ENCODE measurements at places on chromosomes 1 and 21.

DNA sequence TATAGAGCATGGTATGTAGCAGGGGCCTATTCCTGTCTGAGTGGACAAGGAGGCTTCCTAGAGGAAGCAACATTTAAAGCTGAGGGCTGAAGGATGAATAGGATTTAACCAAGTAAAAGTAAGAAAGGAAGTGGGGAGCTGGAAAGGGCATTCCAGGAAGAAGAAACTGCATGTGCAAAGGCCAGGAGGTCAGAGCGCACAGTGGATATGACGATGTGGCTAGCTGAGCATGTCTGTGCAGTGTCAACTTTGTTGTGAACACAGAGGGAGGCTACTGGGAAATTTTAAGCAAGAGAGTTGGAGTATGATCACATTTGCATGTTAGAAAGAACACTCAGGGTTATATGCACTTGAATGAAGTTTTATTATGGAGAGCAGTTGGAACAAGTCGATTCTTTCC lies 28.6 kb upstream of the JUN start:
- DNase-seq, result no peak

DNA sequence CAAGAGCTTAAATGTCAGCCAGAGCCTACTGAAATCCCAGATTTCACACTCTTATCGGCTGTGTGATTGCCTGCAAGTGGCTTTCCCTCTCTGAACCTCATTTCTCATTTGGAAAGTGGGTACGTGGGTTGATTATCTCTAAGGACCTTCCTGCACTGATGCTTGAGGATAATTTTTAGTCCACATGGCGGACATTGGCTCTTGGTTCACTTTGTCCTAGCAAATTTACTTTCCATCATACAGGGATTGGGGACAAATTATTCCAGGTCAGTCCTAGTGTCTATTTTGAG lies 111.6 kb downstream of the ACTL8 start:
- no peak for DNase-seq

DNA sequence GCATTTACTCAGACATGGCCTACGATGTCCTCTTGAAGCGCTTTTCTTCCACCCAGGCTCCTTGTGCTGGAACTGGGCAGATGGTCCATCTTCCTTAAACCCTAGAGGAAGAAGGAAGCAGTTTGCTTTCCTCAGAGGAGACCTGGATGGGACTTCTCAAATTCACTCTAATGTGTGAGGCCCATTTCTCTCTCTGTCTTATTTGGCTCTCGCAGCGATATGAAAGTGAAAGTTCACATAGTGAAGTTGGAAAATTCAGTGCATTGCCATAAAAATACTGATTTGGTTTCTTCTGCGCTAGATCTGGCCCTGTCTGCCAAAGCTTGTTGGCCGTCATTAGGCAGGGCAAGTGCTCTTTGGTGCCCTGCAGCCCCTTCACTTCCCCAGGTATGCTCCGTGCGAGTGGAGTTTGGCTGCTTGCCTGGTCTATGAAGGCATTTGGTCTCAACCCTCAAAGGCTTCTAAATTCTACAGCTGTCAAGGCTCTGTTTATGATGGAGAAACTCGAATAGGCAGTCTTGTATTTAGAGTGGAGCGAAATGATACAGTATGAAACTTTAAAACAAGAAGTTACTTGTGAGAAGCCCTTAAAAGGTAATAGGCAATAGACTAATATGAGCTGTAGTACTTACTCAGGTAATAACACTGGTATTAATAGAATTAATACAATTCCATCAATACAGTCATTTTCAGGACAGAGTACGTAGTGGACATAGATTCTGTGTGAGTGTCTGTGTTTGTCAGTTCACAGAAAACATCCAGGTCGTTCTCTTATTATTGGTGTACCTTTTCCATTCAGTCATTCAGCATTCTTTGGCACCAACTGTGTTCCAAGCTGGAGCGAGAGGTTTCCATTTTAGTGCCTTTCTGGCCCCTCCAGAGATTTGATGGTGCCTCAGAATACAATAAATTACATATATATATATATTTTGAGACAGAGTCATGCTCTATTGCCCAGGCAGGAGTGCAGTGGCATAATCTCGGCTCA lies 20.5 kb downstream of the SZRD1 start:
- no peak for DNase-seq

GRCh38 chr1:201514466-201514865 lies 7.5 kb upstream of the CSRP1 start:
- no peak for DNase-seq

DNA sequence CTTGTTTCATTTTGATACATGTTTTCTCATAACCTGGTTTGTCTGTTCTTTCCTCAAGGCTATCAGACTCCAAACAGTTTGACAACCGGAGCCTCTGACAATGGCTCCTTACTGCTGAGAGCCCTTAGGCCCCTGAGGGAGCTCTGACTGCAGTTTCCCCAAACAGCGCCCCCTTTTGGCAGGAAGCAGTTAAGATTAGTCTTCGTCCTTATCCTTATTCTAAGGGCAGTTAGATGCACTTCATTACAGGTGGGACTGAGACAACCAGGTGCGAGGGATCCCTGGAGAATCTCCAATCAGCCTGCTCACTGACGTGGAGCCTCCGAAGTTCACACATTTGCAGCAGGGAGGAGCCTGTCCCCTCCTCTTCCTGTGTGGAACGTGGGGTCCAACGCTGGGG lies 393.1 kb downstream of the BRINP3 start:
- no peak for DNase-seq

- peak; percentile 96 for DNase-seq
Measured at GRCh38 chr1:53485478-53486394, 26.5 kb downstream of the DMRTB1 start.

DNA sequence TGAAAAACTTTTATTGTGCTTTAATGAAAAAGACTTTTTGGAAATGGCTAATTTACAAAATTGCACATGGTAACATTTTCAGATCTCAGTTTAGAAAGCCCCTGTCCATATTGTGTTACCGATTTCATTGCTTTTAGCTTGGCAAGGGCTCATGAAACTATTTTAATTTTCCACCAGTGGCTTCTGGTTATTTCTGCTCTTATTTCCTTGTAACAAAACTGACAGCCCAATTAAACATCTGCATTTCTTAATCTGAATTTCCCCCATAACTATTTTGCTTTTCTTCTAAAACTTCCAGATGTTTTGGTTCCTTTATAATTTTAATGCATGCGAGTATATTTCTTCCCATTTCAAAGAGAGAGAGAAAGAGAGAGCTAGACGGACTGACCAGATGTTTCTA lies 264.8 kb downstream of the PTPRC start:
- no peak for DNase-seq

GRCh38 chr1:106049595-106049994 lies 1006.9 kb upstream of the PRMT6 start:
- no peak for DNase-seq

DNA sequence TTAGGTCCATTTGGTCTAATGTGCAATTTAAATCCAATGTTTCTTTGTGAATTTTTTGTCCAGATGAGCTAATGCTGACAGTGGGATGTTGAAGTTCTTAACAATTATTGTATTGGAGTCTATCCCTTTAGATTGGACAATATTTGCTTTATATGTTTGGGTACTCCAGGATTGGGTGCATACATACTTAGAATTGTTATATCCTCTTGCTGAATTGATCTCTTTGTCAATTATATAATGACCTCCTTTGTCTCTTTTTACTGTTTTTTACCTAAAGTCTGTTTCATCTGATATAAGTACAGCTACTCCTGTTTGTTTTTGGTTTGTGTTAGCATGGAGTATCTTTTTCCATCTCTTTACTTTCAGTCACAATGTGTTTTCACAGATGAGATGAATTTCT lies 22.2 kb downstream of the CD55 start:
- DNase-seq, result no peak

GRCh38 chr1:95384567-95384966 lies 150.6 kb downstream of the RWDD3 start:
- DNase-seq, result no peak

DNA sequence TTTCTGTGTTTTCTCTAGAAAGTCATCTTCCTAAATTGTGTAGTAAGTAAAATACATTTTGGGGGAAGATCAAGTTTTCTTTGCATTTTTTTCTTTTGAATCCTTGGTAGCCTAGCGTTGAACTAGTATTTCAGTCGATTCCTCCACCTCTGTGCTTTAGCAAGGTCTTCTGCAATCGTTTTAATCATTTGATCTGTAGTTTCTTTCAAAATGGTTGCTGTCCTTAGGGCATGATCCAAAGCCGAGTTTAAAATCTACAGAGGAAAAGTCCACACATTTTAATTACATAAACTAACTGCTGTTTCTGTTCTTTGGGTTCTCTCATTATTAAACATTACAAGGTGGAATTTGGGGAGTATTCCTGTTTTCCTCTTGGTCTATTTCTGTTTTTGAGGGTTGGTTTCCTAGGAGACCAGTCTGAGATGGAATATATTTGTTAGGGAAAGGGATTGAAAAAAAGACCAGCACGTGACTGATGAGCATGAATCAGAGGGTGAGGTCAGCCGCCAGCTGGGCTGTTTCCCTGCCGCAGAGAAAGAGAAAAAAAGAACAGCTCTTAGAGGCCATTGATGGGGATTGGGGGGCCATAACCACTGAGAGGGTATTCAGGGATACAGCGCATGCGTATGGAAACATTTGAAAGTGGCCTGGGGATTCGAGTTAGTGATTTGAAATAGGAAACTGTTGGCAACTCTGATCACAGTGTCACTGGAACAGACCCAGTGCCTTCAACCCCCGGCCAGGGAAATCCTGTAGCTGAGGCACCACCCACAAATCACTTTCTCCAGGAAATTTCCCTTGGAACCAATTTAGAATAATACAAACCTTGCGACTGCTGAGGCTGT lies 40.6 kb downstream of the AKNAD1 start:
- no peak for DNase-seq

- DNase-seq, result no peak
Measured at GRCh38 chr1:170711682-170712081, 47.8 kb downstream of the PRRX1 start.

DNA sequence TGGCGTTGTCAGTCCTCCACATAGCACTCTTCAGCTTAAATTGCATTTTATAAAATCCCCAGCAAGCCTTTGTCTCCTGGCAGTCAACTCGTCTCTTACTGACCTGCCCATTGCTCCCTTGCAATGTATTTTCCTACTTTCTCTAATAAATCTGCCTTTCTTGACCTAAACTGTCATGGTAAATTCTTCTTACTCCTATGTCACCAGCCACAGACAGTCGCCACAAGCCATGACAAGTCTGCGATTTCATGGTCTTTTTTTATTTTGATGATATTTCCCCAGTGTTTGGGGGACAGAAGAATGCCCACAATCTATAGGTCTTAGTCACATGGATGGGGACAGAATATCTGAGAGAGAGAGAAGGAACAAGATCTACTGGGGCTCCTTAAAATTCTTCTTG lies 8.4 kb downstream of the IFNAR2 start:
- DNase-seq, result no peak

GRCh38 chr1:81832573-81832972 lies 31.8 kb downstream of the ADGRL2 start:
- no peak for DNase-seq

- no peak for DNase-seq
Measured at GRCh38 chr1:52368383-52369172, 2.6 kb upstream of the CC2D1B start.

DNA sequence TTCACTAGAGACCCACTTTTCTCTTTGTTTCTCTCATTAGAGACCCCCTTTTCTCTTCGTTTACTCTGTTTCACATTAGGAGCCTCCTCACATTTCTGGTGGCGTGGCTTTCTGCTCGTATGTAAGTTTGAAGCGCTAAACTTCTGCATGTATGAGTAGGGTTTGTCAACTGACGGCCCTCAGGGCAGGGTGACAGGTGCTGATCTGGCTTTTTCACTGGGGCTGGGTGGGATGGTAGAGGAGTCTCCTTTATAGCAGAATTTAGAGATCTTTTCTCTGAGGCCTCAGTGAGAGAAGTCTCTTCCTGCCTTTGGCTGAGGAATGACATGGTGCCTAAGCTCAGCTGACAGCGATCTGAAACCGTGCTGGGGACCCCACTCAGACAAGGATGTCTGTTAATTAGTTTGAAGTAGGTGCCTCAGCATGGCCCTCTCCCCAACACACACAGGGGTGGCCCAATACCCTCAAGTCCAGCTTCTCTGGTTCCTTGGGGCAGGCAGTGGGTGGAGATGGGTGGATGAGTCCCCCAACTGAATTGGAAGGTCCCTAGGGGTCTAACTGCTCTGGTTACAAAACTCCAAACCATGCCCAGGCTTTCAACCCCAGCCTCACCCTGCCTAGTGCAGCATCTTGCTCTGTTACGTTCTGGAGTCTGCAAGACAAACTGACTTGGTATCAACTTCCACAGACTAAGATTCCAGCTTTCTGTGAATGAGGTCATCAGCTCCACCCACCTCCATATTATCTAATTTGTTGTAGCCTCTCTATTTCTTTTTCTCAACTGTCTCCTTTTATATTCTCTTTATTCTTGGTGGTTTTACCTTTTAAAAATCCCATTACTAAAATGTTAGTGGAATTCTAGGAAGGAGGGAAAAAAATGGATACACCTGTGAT lies 3.2 kb downstream of the SLC1A7 start:
- DNase-seq, result no peak

Data from D721Med (cell line).